ENCODE measurements at places on chromosomes 2 and 18.
A peak's percentile ranks its signal among the peaks of the same experiment; 100 is the strongest.

- DNase-seq: no peak
Measured at GRCh38 chr2:36369716-36370115, 14.1 kb downstream of the CRIM1 start.

DNA sequence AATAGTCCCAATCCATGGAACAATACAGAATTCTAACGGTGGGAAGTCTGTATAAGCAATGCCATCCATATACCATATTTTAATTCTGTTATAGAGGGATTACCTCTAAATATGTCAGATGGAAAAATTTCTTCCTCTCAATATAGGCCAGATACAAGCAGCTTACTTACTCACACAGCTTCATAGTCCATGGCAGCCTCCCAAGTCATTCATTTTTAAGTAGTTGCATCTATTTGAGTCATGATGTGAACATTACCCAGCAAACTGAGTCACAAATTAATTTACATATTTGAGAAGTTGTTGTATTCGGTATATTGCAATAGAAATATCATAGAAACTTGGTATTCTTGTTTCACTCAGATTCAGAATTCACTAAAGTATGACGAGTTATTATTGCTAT lies 20.3 kb downstream of the TBR1 start:
- DNase-seq: peak; percentile 73

DNA sequence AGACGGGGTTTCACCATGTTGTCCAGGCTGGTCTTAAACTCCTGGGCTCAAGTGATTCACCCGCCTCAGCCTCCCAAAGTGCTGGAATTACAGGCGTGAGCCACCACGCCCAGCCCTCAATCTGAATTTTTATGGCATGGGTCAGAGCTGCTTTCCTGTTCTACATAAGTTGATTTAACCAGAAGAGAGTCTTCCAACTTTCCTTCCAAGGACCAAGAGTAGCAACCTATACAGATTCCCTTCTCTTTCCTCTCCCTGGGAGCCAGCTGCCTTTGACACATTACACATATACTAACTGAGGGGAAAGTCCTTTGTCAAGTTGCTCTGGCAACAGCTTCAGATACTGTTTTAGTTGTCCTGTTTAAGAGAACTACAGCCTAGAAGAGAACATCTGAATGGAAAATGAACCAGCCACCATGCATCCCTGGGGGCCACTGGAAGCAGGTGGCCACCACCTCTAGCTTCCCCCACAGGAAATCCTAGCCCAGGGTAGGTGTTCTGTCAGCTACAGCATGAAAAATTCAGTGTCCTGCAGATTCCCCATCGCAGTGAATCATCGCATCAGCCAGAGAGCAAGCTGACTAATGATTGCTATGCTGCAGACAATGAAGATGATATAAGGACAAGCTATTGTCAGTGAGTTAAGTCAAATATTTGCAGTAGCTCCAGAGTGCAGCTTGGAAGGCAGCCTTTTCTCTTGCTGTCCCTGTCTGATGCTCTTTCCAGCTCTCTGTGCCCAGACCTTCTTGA lies 62.9 kb downstream of the POMC start:
- no peak for DNase-seq

GRCh38 chr2:215619989-215620388 lies 184.1 kb upstream of the FN1 start:
- DNase-seq: no peak

- DNase-seq: peak; percentile 67
Measured at GRCh38 chr2:1791685-1792435, 47.5 kb upstream of the PXDN start.

- DNase-seq: no peak
Measured at GRCh38 chr2:29723255-29724001, 198.0 kb downstream of the ALK start.

DNA sequence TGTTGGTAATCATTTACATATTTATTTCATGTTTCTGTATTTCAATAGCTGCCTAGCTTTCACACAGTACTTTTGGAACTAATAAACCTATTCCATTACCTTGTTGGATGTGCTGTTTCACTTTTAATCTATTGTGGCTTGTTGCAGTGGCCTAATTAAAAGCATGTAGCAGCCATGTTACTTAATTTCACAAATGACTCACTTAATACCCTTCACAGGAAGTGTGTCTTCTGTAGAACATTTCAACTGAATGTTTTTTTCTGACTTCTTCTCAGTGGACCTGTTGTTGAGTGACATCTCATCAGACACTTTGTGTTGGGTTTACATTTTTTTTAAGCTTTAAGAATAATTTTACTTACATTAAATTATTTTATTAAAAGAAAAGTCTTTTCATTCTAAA lies 260.5 kb upstream of the THUMPD2 start:
- DNase-seq: no peak

DNA sequence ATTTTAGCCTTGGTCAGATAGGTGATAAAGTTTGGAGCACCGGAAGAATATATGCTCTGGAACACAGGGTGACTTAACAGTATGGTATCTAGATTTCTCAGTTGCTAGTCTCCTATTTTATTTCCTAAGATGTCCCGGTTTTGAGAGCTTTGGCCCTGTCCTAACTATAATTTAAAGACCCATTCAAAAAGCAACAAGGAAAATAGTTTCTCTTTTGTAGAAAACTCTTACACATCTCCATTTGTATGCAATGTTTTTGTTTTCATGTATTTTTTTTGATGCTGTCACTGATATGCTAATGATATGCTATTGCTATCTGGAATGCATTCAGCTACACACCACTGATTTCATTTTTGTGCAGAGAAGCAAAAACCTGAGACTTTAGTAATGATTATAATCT lies 237.8 kb downstream of the GPD2 start:
- no peak for DNase-seq

DNA sequence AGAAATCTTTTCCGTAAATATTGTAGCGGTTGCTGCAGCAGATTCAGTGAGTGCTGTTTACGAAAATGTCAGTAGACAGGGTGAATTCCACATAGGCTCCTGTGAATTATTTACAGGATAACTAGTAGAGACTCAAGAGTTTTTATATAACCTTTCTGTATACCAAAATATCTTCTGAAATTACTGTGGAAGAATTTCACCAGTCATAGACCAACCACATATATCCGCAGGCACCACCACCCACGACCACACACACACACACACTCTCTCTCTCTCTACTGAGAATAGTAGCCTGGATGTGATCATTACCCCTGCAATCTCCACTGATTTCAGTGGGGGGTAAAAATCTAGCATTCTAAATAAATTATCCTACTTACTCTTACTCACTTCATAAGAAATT lies 341.8 kb downstream of the RBM43 start:
- DNase-seq: no peak

DNA sequence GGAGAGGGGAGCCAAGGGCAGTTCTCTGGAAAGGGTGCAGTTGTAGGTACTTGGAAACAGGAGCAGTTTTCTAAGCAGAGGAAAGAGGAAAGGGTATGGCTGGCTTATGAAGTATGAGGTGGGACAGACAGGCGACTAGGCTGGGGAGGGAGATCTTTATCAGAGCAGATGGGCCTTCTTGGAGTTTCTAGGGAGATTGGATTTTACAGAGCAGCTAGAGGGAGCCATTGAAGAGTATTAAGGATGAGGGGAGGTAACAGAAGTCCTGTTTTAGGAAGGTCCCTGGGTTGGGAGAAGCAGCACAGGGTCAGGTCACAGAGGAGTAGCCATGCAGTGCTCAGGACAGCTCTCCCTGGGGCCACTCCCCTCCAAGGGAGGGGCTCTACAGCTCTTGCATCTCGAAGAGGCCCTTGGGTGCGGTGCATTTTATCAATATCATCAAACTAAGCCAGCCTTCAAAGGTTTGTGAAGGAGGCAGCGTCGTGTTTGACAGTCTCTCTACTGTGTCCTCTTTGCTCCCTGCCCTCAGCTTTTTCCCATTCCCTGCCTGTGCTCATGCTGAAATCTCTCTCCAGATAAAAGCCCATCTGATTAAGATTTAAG lies 154.3 kb downstream of the SETBP1 start:
- no peak for DNase-seq

DNA sequence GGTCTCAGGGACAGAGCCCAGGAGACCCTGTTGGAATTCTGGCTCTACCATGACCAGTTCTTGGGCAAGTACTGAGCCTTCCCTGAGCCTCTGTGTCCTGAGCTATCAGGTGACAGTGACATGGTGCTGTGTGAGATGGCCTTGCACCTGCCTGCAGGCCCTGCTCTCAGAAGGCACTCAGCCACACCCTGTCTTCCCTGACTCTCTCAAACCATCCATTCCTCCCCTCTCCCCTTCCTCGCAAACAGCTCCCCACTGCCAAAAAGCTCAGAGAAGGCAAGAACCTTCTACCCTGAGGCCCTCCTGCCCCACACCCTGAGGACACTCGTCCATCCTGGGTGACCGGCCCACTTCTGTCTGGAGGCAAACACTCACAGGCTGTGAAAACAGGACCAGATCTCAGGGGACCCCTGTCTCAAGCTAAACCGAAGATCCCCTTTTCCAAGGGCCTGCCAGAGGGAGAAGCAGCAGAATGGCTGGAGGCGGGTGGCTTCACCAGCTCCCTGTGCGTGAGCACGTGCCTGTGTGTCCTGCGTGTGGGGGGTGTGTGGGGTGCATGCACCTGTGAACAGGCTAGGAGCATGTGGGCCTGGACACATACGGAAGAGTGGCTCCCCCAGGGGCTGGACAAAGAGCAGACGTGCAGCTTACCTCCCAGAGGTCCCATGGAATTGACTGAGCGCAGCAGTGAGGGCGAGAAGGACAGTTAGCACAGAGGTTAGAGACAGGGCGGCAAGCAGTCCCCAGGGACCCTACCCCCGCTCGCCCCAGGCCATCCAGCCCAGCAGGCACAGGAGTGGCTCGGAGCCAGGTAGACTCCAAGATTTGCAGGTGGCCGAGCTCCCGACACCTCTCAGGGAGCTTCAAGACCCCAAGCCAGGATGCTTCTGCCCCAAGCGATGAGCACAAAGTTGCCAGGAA lies 53.9 kb downstream of the BIN1 start:
- no peak for DNase-seq

DNA sequence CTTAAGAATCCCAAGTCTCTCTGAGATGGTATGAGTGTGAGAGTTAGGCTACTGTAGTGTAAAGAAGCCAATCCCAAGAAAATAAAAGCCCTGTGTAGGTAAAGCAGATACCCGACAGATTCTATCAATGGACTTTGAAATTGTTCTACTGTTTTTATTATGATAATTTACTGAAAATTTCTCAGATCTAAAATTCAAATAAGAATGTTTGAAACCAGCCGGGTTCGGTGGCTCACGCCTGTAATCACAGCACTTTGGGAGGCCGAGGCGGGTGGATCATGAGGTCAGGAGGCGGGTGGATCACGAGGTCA lies 208.3 kb upstream of the SPRED2 start:
- no peak for DNase-seq

GRCh38 chr2:230161184-230161583 lies 58.6 kb downstream of the SP110 start:
- DNase-seq: no peak

- peak; percentile 85 for DNase-seq
Measured at GRCh38 chr18:55869556-55870501, 281.8 kb upstream of the TCF4 start.

DNA sequence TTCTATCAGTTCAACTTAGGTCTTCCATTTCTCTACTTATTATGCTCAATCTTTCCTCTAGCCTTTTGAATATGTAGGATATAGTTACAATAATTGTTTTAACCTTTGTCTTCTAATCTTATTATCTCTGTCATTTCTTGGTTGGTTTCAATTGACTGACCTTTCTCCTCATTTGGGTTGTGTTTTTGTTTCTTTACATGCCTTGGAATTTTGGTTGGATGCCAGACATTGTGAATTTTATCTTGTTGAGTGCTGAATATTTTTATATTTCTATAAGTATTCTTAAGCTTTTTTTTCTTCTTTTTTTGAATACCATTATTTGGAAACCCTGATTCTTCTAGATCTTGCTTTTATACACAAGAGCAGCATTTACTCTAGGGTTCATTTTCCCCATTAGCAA lies 30.7 kb upstream of the TMEM247 start:
- no peak for DNase-seq

DNA sequence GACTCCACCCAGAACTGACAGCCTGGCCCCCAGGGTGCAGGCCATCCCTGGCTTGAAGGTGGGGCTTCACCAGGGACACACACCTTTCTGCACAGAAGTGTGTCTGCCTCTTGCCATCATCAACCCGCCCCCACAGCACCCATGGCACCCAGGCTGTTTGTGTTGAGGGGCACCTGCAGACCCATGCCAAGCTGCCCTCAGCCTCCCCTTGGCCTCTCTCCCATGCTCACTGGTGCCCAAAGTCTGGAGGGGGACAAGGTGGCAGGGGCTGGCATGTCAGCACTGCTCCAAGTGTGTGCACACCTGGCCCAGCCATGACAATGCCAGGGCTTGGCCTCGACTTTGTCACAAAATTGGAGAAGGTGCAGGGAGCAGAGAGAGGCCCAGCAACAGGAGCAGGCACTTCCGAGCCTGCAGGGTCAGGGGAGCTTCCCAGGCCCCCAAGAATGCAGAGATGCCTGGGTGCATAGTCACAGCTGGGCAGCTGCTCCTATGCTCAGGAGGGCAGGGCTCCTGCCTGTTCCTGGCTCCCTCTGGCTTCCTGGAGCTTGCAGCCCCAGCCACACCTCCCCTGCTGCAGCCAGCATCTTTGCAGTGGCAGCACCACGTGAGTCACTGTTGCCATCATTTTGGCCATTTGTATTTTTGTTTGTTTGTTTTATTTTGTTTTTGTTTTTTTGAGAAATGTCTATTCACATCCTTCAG lies 280.6 kb upstream of the UBE2E3 start:
- no peak for DNase-seq

DNA sequence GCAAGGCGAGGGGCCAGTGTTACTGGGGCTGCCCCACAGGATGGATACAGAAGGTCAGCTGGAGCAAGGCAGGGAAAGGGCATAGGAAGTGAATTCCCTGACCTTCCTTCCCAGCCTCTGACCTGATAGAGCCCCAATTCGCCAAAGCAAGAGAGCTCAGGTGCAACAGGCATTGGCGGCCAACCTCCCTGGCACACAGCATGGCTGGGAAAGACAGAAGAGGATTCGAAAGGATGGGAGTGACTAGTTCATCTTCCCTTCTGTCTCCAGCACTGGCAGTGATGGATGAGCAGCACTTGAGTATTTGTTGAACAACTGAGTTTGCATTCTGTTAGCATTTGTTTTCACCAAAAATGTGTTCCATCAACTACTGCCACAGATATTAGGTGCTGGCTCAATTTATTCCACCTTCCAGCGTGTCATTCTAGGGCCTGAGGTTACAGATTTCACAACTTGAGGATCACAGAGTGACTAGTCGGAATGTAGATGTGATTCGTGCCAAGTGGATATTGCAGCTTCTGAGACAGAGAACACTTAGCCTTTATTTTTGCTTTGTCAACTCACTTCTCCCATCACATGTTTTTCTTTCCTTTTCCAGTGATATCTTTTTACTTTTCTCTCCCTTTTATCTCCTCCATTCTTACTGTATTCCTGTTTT lies 6.2 kb downstream of the COPS8 start:
- no peak for DNase-seq

DNA sequence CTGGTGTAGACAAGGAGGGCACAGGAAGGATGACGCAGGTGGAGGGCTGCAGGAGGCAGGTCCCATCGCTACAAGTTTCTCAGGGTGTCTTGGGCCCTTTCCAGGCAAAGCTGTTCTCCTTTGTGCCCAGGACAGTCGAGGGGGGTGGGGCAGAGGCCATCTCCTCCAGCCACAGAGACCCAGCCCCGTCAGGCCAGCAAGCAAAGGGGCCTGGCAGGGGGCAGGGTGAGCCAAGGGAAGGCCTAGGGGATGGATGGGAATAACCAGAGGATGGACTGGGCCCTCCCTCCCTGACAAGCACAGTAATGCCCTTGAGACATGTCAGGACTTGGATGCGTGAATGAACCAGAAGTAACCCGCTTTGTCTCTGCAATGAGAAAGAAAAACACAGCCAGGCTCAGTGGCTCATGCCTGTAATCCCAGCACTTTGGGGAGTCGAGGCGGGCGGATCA lies 6.3 kb downstream of the TCF23 start:
- DNase-seq: no peak

- no peak for DNase-seq
Measured at GRCh38 chr2:237236188-237236587, 150.5 kb downstream of the COPS8 start.
